ENCODE measurements at places on chromosomes 2 and 18.

DNA sequence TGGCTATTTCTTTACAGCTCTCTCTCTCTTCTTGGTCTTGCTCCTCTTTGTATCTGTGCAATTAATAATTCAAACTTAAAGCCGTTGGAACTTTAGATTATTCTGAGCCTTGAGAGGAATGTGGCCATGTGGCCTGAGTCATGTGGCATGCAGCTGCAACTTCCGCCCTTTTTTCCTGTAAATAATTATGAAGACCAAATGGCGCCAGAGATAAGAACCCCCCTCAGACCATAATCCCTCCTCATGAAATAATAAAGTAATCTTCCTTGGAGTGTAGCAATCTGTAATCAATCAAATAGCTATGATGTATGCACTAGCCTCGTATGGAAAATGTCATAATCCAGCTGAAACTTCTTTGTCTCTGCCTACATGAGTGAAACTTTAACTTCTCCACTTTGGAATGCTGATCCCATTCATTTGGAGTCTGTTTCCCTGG is 13.5 kb upstream of the TWSG1 start:
- no peak for DNase-seq

GRCh38 chr18:49997558-49997957 is 184.2 kb upstream of the ACAA2 start:
- DNase-seq = no peak

DNA sequence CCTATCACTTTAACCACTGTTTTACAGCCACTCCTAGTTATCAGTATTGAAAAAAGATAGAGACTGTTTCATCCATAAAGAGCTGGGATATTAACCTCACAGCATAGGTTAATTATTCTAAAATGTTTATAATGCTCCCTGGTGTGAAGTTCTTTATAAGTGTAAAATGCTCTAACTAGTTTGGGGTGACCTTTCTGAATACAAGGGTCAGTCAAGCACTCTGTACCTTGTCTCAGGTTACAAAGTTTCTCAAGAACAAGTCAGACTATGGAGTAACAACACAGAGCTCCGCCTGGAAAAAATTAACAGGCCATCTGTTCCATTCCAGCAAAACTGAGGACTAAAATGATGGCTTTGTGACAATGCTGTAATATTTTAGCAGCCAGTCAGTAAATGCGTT is 107.4 kb downstream of the NOL4 start:
- DNase-seq = no peak

- no peak for DNase-seq
Measured at GRCh38 chr2:19942199-19942598, 40.4 kb upstream of the TTC32 start.

- no peak for DNase-seq
Measured at GRCh38 chr2:3807853-3808252, 104.5 kb downstream of the DCDC2C start.

DNA sequence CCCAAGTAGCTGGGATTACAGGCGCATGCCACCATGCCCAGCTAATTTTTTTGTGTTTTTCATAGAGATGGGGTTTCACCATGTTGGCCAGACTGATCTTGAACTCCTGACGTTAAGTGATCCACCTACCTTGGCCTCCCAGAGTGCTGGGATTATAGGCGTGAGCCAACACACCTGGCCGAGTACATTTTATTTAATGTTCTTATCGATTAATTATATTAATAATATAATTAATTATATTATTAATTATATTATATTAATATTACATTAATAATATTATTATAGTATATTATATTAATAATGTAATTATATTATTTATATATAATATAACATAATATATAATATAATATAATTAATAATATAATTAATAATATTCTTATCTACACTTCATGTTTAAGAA is 101.4 kb downstream of the CCDC85A start:
- DNase-seq = no peak

DNA sequence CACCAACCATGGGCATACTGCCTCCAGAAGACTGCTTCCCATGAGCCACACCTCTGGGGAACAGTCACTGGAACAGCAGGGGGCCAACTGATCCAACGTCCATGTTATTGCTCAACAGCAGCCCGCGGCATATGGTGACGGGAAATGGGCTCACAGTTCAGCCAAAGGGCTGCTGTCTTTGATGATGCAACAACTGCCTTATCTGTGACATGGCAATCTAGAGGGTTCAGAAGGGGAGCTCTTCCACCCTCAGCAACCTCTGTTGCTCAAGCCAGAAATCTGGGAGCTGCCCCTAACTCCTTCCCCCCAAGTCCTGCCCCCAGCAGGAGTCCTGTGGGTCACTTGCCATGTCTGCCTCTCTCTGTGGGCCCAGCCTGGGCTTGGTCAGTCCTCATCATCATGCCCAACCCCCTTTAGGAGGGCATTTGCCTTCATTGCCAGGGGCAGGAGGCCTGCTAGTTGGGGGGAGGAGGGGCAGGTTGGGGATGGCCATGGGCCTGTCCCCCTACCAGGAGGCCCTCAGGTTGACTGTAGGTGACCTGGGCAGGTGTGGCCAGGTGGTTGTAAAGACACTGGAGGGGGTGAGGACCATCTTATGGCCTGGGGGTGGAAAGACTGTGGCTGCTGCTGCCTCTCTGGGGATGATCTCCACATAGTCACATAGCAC is 212.9 kb downstream of the CYP26B1 start:
- DNase-seq = no peak

- DNase-seq = no peak
Measured at GRCh38 chr18:36108601-36109000, 20.5 kb downstream of the SLC39A6 start.

- DNase-seq = no peak
Measured at GRCh38 chr2:70830366-70830765, 5.2 kb downstream of the CD207 start.

GRCh38 chr2:40041422-40042382 is 262.6 kb upstream of the THUMPD2 start:
- no peak for DNase-seq

DNA sequence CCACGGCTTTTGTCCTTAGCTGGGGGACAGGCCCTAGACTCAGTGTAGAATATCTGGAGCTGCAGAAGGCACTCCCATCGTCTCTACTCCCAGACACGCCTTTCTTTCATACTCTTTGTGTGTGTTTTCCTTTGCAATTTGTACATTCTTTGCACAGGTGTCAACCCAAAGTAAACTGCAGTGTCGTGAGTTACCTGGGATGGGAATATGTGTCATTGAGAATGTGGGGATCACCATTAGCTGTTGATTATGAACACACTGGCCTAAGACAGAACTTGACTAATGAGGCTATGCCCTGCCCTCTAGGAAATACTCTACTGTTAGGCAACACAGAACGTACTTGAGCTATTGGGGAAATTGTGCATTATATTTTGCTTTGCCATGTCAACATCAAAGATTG is 233.3 kb downstream of the SETBP1 start:
- no peak for DNase-seq

DNA sequence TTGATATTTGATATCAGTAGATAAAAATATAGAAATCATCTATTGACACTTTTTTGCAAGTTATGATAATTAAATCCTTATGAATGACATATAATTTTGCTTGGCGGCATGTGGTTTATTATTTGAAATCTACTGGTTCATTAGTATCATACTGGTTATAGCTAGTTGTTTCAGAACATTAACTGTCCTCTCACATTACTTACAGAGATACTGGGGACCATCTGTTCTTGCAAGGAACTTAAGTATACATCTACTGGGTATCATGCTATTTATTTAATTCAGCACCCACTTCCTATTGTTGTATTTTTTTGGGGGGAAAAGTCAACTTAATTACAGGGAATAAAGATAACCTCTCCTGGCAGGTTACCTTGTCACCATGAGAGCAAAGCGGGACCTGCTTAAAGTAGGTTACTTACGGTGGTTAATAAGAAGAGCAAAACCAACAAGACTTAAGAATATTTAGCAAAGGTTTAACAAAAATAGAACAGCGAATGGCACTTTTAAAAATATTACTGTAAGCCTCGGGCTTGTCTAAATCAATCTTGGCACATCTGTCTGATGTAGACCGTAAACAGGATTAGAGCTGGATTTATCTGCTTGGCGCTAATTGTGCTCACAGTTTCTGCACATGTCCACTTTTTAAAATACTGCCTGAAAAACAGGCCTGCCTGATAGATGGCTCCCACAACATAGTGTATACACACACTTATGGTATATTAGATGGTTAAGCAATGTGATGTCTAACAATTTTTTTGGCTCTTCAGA is 41.8 kb downstream of the CERKL start:
- no peak for DNase-seq

- DNase-seq = no peak
Measured at GRCh38 chr2:189821953-189822748, 37.9 kb downstream of the PMS1 start.
